ENCODE measurements at places on chromosomes 13 and 19.

GRCh38 chr19:45115809-45116615 lies 23.0 kb downstream of the PPP1R37 start:
- DNase-seq: no peak

DNA sequence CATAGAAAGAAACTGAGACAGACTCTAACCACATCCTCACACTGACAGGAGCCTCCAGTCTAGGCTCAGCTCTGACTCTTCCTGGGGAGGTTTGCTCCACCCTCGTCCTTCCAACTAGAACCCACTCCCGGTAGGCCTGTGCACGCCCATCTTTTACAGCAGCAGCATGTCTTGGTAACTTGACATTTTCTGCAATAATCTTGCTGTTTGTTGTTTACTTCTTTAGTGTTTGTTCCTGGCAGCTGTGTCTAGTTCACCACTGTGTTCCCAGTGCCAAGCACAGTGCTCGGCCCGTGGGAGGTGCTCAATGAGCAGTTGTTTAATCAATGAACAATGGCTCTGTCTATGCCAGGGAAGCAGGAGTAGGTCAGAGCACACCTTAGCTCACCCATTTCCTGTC lies 23.1 kb upstream of the ZNF729 start:
- DNase-seq: no peak

DNA sequence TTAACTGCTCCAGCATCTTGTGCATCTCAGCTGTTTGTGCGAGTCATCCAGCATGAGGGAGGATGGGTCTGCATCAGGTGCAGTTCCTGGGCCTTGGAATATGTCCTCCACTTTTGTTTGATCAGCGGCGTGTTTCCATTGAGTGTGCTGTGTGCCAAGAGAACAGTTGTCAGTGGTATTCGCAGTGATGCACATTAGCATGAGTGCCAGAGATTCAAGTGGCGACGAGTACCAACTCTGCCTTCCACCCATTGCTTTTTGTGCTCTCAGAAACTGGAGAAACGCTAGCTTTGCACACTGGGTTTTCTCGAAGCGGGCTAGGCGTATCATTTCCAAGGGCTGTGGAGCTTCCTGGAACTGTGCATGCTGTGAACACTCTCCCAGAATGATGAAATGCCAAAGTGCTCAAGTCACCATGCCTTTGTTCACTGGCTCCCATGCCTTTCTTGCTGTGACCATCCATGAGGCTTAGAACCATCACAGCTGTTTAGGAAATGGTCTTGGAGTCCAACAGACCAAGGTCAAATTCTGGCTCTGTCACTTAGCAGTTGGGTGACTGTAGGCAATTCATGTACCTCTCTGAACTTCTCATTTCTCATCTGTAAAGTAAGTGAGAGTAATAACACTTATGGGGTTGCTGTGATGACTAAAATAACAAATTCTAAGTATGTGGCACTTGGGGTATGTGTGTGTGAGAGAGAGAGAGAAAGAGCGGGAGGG lies 18.4 kb downstream of the LRCH1 start:
- no peak for DNase-seq

- DNase-seq: peak; percentile 66
These were observed 622 bp upstream of the FXYD5 start for GRCh38 chr19:35153701-35154524.

- peak; percentile 94 for DNase-seq
These were observed 1.3 kb downstream of the MAN2B1 start for GRCh38 chr19:12665281-12665573.

DNA sequence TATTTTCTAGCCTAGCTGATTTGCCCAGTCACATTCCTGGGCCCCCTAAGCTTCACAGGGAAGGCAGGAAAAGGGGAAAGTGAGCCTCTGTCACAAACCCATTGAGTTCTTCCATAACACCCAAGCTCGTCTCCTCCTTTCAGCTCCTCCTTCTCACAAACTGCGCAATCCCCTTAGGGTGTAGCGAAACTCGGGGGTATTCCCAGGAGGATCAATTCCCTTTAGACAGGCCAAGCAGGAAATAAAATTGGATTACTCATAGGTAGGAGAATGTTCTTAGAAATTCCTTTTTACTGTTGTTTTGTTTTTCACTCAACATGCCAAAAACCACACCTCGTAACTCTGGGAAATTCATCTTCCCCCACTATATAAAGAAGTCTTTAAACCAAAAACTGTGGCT lies 139.3 kb downstream of the IRS2 start:
- no peak for DNase-seq

GRCh38 chr19:53892981-53893325 lies 11.0 kb downstream of the PRKCG start:
- DNase-seq: peak; percentile 22

GRCh38 chr19:53333463-53334449 lies at the start of gene ZNF845:
Gene ZNF845, plus strand, starts transcription at chr19:53333749. Its CDS starts 7,559 bp downstream, at chr19:53341308.
- peak; percentile 92 for DNase-seq

DNA sequence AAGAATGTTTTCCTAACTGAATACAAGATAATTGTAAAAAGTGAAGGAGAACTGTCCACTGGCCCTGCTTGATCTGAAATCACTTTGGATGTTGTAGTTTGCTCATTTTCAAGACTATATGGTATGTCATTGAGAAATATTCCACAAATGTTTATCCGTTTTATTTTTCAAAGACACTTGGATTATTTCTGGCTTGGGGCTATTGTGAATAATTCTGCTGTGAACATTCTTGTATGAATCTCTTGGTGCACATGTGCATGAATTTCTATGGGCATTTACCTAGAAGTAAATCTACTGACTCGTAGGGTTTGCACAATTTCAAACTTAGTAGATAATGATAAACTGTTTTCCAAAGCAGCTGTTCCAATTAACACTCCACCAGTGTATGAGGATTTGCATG lies 8.6 kb downstream of the RXFP2 start:
- DNase-seq: no peak

DNA sequence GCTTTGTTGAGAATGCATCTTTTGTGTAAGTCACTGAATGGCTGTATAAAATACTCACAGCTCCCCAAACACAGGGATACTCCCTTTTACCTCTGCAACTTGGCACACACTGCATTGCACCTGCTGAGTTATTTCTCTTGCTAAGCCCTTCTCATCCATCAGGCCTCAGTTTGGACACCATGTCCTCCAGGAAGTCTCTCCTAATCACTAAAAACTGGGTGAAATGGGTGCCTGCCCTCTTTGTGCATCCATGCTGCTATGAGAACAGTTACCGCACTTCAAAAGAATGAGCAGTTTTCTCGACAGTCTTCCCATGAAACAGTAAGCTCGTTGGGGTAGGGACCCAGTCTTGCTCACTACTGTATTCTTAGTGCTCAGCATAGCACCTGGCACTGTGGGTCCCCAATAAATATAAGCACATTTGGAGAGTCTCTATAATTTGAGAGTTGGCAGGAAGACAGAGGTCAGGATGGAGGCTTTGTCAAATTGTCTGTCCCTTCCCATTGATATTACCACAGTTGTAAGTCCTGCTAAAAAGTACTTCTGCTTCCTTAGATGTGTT lies 4.6 kb upstream of the SLC25A30 start:
- DNase-seq: no peak

DNA sequence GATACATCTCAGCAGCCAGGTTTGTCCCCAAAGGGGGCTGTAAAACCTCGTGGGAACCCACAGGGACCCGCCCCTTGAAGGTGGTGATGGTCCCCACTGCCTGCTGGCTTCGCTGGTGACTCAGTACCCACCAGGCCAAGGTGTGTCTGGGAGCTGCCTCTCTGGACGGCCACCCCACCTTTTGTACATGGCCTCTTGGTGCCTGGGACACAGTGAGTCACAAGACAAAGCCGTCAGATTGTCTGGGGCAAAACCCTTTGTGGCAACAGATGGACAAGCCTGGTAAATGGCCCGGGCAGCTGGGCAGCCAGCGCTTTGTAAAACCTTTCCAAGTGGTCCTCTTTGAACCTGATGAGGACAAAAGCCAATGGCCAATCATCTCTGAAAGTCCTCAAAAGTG lies 27.9 kb upstream of the KLF2 start:
- no peak for DNase-seq

- no peak for DNase-seq
These were observed 17.0 kb downstream of the CATSPERG start for GRCh38 chr19:38352611-38353010.

DNA sequence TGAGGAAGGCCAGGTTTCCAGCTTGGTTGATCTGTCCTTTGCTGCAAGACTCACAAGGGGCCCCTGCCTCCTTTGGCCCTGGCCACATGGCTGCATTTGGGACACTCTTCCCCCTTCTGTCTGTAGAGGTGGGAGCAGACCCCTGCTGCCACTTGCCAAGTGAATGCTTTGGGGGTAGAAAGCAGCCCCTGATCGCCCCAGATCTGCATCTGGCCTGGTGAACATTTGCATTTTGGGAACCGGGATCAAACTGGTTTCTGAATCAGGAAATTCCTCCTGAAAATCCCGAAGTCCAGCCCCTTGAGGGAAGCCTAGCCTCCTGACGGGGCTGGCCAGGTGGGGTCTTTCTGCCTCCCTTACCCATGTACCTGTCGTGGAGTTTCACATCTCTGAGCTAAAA lies 14.9 kb downstream of the DPF1 start:
- no peak for DNase-seq

- no peak for DNase-seq
These were observed 59.5 kb downstream of the MYCBP2 start for GRCh38 chr13:77267362-77267761.

GRCh38 chr13:42996584-42996983 lies 4.5 kb upstream of the EPSTI1 start:
- DNase-seq: peak; percentile 29

DNA sequence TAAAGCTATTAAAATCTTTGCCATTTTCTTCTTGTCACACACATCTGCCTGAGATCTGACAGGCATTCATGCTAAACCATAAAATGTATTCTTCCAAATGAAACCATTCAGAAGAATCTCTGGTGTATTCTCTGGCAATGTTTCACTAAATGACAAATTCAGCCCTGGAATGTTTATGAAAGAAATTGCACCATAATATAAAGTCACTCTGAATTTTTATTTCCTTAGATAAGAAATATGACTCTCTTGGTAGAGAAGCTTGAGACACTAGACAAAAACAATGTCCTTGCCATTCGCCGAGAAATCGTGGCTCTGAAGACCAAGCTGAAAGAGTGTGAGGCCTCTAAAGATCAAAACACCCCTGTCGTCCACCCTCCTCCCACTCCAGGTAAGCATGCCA lies 14.3 kb downstream of the OLFM4 start:
- no peak for DNase-seq

GRCh38 chr13:61777899-61778298 lies 362.2 kb upstream of the PCDH20 start:
- no peak for DNase-seq

DNA sequence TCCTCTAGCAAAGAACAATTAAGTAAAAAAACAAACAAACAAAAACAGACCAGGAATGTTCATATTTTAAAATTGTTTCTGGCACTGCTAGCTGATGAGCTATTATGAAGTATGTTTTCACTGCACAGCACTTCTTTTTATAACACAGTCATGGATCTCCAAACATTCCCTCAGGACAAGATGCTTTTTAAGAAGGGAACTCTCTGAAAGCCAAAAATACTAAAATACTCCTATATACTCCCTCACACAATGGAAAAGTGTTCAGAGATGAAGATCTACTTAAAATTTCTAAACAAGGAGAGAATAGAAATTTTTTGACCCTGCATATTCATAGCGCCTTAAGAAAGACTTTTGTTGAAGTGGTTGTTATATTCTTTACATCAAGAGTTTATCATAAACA lies 926.8 kb downstream of the DIAPH3 start:
- no peak for DNase-seq

GRCh38 chr13:45629940-45630339 lies 14.4 kb upstream of the ERICH6B start:
- no peak for DNase-seq

- no peak for DNase-seq
These were observed 1336.1 kb downstream of the PCDH9 start for GRCh38 chr13:65894049-65894448.

DNA sequence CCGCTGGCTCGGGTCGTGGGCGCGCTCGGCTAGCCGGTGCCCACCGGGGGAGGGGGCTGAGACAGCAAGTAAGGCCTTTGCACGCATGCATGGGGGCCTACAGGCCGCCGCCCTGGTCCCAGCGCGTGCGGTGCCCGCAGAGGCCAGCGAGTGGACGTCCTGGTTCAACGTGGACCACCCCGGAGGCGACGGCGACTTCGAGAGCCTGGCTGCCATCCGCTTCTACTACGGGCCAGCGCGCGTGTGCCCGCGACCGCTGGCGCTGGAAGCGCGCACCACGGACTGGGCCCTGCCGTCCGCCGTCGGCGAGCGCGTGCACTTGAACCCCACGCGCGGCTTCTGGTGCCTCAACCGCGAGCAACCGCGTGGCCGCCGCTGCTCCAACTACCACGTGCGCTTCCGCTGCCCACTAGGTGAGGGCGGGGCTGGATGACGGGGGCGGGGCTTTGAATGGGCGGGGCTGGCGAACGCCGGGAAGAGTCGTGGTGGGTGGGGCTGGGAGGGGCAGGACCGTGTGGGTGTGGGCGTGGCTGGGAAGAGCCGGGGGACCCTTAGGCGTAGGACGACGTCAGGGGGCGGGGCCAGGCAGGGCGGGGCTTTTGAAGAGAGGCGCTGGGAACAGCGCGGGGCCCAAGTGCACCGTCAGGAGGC lies 2.1 kb downstream of the CILP2 start:
- peak; percentile 79 for DNase-seq

DNA sequence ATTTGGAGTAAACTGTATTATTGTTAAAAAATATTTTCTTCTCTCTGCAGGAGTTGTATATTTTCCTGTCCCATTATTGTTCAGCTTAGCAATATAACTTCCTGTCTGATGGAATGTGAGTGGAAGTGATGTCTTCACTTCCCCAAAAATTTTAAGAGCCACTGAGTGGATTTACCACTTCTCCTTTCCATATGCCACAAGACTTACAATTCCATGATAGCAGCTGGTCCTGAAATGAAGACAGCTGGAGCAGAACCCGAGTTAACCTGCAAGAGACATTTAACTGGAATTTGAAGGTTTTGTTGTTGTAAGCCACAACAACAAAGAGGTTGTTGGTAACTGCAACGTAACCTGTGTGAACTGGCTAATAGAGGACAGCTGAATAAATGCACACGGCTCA lies 23.4 kb upstream of the TBC1D4 start:
- DNase-seq: peak; percentile 83

DNA sequence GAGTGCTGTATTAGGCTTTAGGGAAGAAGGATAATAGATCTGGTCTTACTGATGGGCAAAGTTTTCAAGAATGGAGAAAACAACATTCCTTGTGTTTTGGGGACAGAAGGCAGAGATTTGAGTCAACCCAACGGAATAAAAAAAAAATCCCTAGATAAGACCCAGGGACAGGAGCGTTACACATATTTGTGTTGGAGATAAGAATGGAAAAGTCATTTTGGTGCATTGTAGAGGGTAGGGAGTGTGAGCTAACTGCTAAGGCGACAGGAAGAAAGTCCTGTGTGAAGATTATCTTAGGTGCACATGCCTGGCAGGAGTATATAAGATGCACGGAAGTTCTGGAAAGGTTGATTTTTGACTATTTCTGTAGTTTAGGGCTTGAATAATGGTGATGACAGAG lies 450.3 kb upstream of the ARGLU1 start:
- no peak for DNase-seq

DNA sequence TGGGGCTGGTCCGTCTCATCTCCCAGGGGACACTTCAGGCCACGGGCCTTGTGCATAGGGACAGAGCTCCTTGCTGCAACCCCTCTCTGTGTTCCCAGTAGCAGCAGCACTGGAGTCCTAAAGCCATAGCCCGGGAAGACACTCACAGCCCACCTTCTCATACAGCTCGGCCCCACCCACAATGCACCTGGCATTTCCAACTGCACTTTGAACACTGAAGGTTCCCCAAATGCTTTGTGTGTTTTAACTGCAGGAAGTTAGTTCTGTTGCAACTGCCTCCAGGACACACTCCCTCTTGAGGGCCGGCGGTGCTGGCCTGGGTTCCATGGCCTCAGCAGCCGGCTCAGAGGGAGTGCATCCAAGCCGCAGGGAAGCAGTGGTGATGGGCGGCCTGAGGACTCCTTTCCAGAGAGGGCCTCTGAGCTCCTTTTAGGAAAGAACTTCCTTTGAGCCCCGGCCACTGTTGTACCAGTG lies 22.7 kb upstream of the TMEM255B start:
- DNase-seq: no peak

All from common myeloid progenitor, CD34-positive (primary cell).